ENCODE measurements at places on chromosomes 2 and 18.

- DNase-seq = no peak
These were observed 131.9 kb downstream of the GLI2 start for GRCh38 chr2:120867290-120868241.

GRCh38 chr2:9473308-9473984 lies 905 bp upstream of the IAH1 start:
- DNase-seq = peak; percentile 29

- no peak for DNase-seq
These were observed 34.8 kb downstream of the SP110 start for GRCh38 chr2:230184727-230185578.

DNA sequence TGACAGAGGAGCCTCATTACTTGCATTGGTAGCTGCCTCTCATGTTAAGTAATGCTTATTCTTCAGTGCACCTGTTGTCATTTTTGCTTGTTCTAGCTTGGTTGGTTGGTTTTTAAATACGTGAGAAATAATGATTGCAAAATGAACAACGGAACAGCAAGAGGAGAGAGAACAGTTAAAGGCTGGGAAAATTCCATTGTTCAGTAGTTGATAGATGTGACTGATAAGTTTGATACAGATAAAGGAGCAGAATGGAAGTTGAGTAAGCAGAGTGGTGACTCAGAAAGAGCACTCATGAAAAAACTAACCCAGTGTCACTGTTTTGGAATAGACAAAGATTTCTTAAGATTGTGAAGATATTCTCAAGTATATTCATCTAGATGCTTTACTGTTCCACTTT lies 50.5 kb downstream of the MTA3 start:
- DNase-seq = no peak

GRCh38 chr2:130864830-130865800 lies 28.4 kb downstream of the ARHGEF4 start:
- no peak for DNase-seq

DNA sequence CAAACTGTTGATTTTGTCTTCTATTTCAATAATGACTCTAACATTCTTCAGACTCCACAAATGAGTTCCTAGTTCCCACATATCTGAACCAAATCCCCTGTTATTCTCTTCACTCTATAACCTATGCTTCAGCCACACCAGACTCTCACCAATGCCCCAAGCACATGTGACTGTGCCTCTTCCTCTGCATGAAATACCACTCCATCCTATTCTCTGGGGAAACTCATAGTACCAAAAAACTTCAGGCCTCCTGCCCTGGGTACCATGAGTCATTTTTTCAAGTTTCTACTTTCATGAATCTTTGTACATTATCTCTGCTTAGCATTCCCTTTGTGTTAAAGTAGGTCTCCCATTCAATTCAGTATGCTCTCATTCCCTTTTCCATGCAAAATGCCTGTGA lies 353.2 kb downstream of the ZEB2 start:
- DNase-seq = no peak

DNA sequence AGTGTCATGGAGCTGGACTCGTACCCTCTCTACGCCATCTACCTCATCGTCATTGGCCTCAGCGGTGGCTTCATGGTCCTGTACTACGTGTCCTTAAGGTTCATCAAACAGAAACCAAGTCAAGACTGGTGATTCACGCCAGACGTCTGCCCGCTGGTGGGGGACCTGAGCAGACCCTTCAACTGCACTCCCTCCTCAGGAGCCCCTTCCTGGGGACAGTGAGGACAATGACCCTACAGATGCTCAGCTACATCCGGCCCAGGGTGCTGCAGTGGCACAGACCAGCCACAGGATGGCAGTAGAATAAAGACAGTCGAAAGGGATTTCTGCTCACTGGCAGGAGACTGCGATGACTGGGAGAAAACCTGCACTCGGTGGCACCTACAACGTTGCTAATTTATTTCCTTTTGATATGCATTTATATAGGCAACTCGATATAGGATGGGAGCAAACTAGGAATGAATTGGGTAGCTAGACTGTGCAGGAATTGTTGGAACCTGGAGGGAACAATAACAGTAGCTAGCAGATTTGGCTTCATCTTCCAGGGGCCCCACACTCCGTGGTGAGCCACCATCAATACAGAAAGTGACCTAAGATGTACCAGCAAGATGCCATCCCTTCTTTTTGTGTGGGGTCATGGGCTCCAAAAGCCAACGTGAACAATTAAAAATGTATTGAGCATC lies 39.2 kb downstream of the ABCG8 start:
- peak; percentile 72 for DNase-seq

DNA sequence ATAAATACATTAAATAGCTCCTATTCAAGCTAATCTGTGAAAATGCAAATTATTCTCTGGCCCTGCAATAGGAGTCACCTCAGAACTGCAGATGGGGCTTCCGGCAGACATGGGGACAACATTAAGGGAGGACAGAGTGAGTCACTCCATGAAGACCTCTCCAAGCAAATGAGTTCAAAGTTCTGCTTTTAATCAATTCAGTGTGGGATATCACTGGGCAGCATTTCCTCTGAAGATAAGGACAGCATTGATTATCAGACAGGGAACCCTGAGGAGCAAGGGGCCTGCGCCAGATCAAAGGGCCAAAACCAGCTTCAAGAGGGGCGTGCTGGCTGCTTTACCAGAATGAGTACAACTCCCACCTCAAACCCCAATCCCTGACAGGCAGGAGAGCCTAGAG lies 356.9 kb upstream of the KLHL29 start:
- DNase-seq = no peak

DNA sequence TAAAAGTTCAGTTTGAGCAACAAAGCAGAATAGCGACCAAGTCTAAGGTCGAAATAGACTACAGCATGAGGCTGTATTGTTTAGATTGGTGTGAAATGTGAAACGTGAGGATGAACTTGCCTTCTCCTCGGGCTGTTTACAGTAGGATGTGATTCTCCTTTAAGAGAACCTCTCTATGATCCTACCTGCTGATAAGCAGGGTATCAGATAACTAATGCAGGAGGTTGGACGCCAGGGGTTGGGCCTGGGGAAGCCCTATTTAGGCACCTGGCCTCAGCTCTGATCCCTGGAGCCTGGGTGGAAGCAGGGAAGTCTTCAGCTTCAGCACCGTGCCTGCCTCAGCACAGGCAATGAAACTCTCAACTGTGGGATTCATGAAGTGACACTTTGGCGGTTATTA lies 11.4 kb downstream of the CRYGD start:
- DNase-seq = no peak

DNA sequence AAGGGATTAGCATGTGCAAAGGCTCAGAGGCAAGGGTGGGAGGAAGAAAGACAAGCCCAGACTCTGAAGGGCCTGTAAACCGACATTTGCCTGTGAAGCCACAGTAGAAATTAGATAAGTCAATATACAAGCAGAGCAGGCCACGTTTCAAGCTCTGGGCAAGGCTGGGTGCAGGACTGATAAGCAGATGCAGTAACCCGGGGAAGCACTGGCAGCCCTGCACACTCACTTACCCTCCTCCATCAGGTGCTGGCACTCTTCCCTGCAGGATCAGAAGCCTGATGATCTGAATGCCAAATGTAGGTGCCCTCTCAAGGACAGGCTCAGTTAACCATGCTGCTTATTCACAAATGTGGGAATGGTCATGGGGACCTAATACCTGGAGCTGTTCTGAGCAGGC lies 46.3 kb upstream of the RAB12 start:
- DNase-seq = no peak

- no peak for DNase-seq
These were observed 95.9 kb downstream of the MAP4K4 start for GRCh38 chr2:101793277-101793969.

DNA sequence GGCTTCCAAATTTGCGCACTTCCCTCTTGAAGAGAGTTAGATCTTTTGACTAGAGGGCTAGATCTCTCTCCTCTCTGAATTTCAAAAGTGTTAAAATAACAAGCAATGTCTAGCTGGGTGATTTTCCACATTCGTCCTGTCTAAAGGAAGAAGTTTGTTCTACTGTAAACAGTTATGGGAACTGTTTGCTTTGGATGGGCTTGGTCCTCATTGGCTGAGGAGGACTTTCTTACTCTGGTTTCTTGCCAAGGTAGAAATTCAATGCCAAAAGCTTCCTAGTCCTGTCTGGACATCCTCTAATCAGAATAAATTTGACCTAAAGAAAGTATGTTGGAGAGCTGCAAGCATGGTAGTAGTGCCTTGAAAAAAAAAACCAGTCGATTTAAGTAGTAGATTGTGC lies 47.4 kb upstream of the RAPH1 start:
- DNase-seq = no peak

DNA sequence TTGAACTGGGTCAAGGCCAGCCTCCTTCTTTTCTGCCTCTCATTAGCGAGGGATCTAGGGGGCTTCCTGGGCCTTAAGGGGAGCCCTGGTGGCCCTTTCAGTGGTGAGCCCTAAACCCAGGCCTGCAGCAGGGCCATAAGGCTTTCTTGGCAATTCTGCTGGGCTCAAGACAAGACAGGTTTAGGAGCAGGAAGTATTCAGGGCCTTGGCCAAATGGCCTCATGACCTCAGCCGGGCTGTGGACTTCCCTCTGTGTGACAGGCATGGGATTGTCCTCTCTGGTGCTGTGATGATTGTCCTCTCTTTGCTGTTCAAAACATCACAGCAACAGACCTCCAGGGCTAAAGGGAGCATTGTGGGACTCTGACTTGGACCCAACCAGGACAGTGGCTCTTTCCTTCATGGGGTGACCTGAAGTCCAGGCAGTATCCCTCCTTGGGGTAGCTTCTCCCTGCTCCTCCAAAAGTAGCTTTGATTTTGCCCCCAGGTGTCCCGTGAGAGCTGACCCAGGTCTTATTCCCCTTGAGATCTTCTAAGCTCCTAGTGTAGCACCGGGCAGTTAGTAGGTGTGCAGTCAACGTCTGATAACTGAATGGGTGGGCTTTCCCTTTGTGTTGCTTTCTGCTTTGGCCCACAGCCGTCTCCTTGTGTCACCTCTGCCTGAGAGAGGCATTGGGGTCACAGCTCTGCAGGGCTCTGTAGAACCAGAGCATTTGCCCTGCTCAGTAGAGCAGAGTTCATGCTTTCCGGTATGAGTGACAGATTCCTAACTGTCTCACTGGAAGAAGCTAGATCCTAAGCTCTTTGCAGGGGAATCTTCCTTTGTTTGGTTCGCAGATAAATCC lies 14.7 kb downstream of the FOSL2 start:
- no peak for DNase-seq

DNA sequence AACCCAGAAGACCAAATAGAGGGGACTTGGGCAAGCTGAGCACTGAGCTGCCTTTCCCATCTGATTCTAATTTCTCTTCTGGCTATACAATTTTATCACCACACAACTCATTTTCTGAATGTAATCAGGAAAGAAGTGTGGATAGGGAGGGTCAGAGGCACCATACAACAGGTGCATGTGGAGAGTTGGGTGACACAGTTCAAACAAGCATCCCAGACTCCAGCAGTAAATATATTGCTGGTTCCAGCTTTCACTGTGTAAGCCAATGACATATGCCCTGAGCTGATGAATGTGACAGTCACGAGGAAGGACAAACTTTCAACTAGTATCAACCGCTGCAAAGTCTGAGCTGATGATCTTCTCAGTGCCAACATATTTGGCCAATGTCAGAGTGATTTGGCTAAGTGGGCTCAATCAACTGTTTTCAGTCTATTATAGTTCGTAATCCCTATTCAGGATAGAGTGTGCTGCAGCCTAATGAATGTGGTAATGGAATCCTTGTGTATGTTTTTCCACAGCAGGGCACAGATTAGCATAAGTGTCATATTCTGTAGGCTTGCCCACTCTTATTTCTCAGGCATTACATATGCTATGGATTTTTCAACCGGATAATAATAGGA lies 109.9 kb upstream of the MEIS1 start:
- no peak for DNase-seq

DNA sequence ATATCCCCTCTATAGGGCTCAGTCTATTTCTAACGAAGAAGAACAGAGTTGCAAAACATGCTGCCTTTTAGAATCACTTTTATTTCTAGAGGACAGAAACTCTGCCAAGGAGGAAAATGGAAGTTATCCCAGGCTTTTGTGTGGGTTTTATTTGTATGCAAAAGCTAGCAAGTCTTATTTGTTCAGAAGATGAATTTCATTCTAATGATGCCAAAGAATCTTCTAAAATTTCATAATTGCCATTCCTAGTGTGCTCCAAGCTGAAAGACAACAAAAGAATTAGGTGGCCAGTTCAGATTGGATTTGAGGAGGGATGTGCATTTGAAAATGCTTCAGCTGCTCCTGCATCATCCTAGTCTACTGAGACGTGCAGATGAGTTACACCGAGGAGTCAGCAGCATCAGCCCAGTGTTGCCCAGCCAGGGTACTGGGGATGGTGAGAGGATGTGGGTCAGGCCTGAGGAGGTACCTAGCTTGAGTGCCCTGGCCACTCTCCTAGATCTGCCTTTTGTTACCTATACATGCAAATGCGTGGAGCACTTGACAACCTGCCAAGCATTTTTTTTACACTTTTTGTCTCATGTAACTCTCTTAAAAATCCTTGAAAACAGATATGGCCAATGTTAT lies 80.1 kb downstream of the KCNS3 start:
- DNase-seq = no peak

DNA sequence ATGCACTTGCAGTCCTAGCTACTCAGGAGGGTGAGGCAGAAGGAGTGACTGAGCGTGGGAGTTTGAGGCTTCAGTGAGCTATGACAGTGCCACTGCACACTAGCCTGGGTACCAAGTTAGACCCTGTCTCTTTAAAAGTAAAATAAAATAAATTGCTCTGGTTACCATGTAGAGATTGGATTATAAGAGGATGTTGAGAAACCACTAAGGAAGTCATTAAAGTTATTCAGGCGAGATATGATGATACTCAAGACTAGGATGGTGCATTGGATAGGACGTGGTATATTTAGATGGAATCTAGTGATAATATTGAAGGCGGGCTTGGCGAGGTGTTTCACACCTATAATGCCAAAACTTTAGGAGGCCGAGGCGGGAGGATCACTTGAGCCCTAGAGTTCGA lies 50.6 kb downstream of the BMPR2 start:
- DNase-seq = no peak

GRCh38 chr2:133044556-133044955 lies 374.6 kb upstream of the LYPD1 start:
- no peak for DNase-seq

GRCh38 chr18:27713738-27714095 lies 463.2 kb downstream of the CDH2 start:
- no peak for DNase-seq

DNA sequence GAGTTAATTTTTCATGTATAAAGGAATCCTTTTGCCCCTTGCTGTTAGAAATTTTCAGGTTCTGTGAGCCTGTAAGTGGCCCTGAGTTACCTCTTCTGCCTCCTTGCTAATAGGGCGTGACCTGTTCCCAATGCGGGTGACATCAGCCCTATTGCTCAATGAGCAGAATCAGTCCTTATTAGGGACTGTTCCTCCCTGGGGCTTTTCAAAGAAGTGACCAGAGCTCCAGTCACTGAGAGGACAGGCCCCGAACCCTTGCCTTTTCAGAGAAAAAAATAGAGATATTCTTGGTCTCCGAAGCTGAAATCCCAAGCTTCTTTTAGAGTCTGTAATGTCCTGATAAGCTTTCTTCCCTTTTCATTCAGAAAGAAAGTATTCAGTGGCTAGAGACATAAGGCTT lies 8.2 kb upstream of the APOB start:
- no peak for DNase-seq

Measured in activated CD4-positive, alpha-beta T cell treated with anti-CD3 and anti-CD28 coated beads, Interleukin-2, amount 10 ng/mL, durations not matched to agents 7 days and 5 days (primary cell).